NK-92 treated with Interleukin-12 subunit alpha and Interleukin-12 subunit beta, amount 100 ng/mL, for 24 hours (cell line): ENCODE measurements at places on chromosomes 13 and 19.

DNA sequence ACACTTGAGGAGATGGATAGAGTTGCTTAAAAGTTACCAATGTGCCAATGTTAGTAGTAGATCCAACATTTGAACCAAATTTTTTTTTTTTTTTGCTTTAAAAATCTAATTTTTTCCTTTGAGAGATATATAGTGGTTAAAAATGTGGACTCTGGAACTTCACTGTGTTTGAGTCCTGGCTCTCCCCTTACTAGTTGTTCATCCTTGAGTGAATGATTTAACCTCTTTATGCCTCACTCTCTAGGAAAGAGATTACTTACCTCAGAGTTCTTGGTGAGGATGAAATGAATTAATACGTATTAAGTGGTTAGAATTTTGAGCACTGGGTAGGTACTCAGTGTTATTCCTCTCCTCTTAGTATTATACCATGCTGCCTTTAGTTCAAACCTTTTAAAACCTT, 24.3 kb downstream of the PDS5B start:
- no peak for DNase-seq

DNA sequence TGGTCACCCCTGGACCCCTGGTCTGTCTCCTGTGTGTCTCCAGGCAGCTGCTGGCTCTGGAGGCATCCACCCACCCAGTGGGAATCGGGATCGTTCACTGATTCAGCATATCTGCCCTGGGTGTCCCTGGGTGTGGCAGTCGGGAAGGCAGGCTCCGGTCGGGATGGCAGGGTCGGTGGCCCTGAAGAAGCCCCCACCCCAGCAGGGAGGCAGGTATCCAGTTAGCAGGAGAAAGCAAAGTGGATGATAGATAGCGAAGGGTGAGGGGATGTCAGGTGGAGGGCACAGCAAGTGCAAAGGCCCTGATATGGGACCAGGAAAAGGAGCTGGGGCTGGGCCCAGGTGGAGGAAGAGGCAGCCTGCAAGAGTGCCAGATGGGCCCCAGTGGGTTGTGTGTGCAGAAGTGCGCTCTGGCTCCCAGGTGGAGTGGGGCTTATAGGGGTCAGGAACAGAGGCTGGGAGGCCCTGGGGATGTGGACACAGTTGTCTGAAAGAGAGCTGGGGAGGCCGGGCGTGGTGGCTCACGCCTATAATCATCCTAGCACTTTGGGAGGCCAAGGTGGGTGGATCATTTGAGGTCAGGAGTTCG, 2.3 kb downstream of the SSBP4 start:
- DNase-seq = no peak

DNA sequence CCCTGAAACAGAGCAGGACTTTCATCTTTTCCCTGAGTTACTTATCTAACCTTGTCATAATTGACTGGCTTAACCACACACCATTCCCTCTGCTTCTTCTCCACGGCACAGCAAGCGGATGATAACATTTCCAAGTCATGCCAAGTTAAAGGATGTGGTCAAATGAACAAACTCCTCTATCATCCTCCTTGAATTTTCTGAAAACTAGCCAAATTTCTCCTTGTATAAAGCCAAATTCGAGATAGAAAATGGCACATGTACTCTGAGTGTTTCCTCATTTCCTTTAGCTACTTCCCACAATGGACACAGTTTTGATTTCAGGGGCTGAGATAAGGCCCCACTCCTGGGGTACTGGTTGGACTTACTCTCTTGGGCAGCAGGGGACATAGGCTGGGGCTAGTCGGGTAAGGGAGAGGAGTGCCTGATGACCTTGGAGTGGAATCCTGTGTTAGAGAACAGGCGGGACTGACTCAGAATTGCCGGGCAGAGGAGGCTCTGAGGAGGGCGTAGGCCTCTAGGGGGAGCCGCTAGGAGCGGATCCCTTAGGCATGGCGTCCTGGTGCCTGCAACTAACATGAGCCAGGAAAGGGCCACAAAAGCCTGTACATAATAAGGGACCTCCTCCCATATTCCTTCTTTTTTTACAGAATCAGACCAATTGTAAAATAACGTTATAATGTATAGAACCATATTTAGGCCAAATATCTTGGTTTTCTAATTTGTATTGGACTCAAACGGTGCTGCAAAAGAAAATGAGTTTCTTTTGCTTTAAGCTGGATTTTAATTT, 20.3 kb upstream of the TMTC4 start:
- DNase-seq = no peak

- no peak for DNase-seq
Measured at GRCh38 chr19:55113570-55114039, 3.8 kb downstream of the PPP1R12C start.

DNA sequence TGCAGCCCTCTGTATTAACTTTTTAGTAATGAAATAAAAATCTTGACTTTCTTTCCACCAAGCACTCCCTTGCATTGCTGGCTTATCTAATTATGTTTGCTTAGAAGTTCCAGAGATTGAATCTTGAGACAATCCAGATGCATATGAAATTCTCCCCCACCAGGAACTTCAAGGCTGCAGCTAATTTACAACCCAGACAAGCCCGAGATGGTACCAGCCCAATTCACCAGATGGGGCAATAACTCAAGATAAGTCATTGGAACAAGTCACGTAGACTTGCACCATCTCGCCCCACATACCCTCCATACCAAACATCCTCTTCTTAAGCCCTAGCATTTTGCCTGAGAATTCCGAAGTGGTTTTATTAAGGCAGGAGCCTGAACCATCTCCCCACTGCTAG, 29.0 kb downstream of the UTP14C start:
- DNase-seq = no peak

DNA sequence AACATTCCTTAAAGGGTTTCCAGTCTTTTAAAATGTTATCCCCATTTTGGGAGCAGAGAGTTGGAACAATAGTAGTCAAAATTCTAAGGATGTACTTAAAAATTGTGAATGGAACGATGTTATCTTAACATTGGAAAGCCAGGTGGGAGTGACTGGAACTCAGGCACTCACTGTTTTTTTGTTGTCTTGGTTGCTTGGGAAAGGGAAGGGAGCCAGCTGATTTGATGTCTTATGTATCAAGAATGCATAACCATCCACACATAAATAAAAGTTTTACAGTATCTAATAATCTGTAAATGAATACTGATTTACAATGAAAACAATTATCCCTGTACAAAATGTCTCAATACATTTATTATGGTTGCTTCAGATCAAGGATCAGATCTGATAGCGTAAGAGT, 88.7 kb downstream of the SLC10A2 start:
- DNase-seq = no peak

GRCh38 chr19:5407356-5407755, 47.9 kb upstream of the ZNRF4 start:
- no peak for DNase-seq

DNA sequence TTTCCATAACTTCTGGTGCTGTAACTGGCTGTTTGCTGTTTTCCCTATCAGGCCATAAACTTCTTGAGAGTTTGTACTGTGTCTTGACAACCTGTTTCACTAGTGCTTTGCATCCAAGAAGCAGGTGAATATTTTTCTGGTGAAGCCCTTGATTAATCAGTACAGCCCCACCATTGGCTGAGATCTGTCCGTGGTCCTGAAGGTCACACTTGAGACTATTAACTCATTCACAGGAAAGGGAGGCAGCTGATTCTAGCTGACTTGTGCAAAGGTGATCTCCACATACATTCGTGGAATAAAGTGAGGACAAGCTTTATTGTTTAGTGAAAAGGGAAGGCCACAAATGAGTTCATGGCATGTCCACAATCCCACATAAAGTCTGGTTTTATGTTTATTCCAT, 61.4 kb upstream of the ZNF835 start:
- DNase-seq = no peak

- DNase-seq = no peak
Measured at GRCh38 chr19:8451885-8452284, 7.1 kb downstream of the HNRNPM start.

DNA sequence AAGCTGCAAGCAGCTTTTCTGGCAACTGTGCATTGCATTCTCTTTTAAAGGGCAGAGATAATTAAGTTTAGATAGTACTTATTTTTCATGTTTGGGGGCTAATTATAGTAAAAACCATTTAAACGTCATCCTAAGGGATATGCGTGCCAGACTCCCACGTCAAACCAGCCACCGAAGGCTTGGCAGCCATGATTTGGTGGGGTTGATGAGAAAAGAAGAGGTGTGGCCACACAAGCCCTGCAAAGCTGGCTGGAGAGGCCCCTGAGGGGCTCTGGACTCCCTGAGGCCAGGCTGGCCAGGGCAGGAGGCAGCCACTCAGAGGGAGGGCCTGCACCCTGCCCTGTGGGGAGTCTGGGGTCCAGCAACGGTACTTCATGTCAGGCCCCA, 17.5 kb downstream of the PEPD start:
- DNase-seq = no peak

GRCh38 chr13:35703061-35703460, 226.6 kb upstream of the MAB21L1 start:
- no peak for DNase-seq

- DNase-seq = no peak
Measured at GRCh38 chr13:52600666-52601065, 41.6 kb upstream of the HNRNPA1L2 start.

- no peak for DNase-seq
Measured at GRCh38 chr13:22517544-22517943, 663.2 kb upstream of the SGCG start.
